ENCODE measurements at places on chromosomes 4 and X. TPM values are rescaled to one million over a fixed set of nuclear protein-coding genes. Genes with fewer than 3 reads are reported as not detected.

GRCh38 chr4:19348746-19349145 lies 903.0 kb upstream of the SLIT2 start:
- DNase-seq: no peak

DNA sequence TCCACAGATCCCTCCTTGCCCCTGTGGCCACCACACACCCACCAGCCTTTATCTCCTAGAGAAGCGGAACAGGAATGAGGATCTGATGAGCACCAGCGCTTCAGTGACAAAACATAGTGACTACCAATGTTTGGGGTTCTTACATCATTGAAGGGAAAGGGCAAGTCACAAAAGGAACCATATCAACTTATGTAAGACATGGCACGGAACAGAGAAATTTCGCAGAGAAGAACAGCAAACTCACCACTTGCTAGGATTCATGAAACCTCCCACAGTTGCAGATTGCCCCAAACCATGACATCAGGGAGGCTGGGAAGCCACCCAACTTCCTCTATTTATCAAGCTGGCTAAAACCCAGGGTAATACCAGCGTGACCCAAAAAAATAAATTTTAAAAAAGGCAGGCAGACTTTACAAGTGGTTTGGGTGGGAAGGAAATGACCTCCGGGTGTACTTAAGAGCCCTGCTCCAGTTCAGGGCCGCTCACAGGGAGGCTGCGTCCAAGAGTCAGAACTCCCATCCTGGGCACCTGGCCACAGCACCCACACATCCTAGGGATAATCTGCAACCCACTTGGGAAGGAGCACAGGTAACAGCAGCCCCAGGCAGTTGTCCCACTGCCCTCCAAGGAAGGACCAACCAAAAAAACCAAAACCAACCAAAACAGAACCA lies 36.0 kb downstream of the ADGRG2 start:
- DNase-seq: no peak

GRCh38 chrX:40434947-40435346 lies 145.8 kb upstream of the ATP6AP2 start:
- DNase-seq: no peak

DNA sequence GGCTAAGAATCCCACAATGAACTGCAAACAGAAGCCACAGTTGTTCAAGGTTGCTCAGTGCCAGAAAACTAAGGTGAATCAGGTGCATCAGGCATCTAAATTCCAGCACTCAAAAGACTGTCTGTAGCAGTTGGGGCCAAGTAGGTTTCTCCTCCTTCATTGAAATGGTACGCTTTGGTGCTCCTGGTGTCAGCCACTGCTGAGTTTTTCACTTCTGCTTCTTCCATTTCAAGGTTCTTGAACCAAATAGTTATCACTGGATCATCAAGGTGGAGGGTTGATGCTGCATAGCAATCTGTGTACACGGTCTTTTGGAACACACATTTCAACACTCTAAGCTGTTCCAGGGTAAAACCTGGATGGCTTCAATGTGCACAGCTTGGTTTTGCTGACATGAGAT lies 74.4 kb downstream of the TMA16 start:
- DNase-seq: no peak

The MAGEE2 gene
- total RNA-seq: not detected

GRCh38 chr4:15317246-15317645 lies 110.6 kb upstream of the C1QTNF7 start:
- no peak for DNase-seq

The ATP5ME gene
- 92.6 TPM for total RNA-seq

The ADH4 gene
- total RNA-seq: 0.34 TPM

GRCh38 chrX:150446151-150446550 lies 83.0 kb downstream of the MAMLD1 start:
- DNase-seq: no peak

- no peak for DNase-seq
Measured at GRCh38 chr4:41957634-41958033, 22.4 kb downstream of the TMEM33 start.

The MAGEA2B gene
- total RNA-seq: not detected

DNA sequence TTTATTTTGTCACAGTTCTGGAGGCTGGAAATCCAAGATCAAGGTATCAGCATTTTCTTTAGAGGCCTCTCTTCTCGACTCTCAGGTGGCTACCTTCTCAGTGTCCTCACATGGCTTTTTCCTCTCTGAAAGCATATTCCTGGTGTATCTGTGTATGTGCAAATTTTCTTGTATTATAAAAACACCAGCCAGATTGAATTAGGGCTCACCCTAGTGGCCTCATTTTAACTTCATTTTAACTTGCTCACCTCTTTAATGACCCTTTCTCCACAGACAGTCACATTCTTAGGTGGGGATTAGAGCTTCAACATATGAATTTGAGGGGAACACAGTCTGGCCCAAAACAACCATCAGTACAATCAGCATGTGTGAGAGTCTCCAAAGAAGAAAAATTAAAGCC lies 542.4 kb upstream of the FAM241A start:
- no peak for DNase-seq

DNA sequence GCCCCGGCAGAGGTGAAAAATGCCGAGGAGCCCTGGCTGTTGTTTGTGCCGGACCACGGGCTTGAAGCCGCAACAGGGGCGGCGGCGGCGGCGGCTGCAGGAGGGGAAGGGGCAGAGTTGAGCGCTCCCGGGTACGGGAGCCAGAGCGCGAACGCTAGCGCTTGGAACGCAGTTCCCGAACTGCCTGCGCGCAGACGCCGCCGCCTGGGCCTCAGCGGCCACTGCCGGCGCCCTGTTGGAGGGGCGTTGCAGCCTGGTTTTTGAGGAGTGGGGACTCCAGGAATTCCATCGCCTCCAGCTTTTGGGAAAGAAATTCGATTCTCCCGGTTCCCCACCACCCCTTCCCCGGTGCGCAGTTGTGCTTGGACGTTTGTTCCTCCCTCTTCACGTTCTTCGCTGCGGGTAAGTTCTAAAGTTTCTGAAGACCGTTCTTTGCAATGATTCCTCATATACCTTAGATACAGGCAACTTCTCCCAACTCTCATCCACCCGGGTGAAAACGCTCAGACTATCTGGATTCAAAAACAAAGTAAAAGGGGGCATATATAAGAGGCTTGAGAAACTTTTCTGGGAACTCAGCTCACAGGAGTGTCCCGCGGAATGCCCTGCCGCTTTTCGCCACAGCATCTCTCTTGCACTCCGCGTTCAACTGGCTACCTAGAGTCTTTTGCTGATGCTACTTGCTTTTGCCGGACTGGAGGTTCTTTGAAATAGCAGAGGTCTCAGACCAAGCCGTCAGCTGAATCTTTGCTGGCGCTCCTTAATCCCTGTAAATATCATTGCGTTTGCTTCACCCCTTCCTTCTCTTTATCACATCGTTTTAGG lies 1.0 kb downstream of the FAT4 start:
- peak; percentile 79 for DNase-seq

The PABPC1L2A gene
- not detected for total RNA-seq

GRCh38 chrX:41384051-41384705 lies 50.2 kb downstream of the DDX3X start:
- DNase-seq: peak; percentile 88

DNA sequence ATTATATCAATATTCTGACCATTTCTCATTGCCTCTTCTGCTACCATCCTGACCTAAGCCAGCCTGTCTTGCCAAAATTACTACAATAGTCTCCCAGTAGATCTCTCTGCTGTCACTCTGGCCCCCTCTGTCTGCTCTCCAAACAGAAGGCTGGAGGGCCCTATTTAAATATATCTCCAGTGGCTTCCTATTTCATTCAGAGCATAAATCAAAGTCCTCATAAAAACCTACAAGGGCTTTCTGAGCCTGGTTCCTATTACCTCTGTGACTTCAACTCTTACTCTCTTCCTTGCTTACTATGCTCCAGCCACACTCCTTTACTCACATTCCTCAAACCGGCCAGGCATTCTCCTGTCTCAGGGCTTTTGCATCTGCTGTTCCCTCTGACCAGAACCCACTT lies 19.0 kb downstream of the IGSF1 start:
- DNase-seq: no peak

The GSTCD gene
- 9.7 TPM for total RNA-seq

DNA sequence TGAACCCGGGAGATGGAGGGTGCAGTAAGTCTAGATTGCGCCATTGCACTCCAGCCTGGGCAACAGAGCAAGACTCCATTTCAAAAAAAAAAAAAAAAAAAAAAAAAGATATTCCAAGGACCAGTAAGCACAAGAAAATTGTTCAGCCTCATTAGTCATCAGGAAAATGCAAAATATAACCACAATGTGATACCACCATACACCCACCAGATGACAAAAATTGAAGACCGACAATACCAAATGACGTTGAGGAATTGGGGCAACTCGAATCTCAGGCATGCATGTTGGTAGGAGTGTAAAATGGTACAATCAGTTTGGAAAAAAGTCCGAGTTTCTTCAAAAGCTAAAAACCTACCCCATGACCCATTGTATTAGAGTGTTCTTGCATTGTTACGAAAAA lies 130.2 kb upstream of the FAM9B start:
- no peak for DNase-seq

- no peak for DNase-seq
Measured at GRCh38 chrX:155819966-155820491, 61.1 kb upstream of the VAMP7 start.

DNA sequence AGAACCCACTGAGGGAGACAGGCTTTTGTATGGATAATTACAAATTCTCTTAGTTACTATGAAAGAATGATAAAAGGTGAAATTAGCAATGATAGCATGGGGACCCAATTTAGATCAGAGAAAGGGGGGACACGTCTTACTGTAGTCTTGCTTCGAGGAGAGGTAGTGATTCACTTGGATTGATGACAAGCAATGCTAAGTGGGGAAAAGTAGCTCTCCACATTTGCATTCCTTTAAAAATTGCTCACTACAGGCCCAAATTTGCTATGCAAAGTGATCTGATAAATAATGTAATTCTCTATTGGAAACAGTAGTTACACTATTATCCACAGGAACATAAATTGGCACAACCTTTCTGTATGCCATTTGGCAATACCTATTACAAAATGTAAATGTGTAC lies 42.5 kb upstream of the MAP3K15 start:
- DNase-seq: no peak

- peak; percentile 66 for DNase-seq
Measured at GRCh38 chr4:6128221-6128850, 72.0 kb downstream of the JAKMIP1 start.

- DNase-seq: no peak
Measured at GRCh38 chr4:40719008-40719623, 30.6 kb upstream of the NSUN7 start.

The GIMD1 gene
- total RNA-seq: not detected

GRCh38 chrX:20857746-20858145 lies 516.5 kb upstream of the CNKSR2 start:
- no peak for DNase-seq

The PJA1 gene
- total RNA-seq: 17.4 TPM

DNA sequence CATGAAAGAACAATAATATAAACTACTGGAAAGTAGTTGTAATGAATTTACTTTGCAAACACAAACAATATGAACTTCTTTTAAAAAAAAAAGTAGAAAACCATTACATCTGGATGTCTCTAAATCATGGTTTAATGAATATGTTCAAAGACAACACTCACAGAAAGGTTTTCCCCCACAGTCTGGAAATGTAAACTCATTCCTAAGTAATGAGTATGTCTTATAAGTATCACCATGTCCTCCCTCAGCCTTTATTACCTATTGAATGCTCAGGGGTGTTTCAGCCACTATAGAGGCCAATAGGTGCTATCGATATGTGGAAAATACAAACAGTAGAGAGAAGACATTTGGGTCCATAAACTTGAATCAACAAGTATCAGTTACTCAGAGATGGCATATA lies 186.7 kb downstream of the PALLD start:
- DNase-seq: no peak

GRCh38 chr4:79502081-79502480 lies 94.1 kb upstream of the GK2 start:
- DNase-seq: no peak

- DNase-seq: peak; percentile 57
Measured at GRCh38 chr4:1377606-1378261, 28.5 kb downstream of the NKX1-1 start.

DNA sequence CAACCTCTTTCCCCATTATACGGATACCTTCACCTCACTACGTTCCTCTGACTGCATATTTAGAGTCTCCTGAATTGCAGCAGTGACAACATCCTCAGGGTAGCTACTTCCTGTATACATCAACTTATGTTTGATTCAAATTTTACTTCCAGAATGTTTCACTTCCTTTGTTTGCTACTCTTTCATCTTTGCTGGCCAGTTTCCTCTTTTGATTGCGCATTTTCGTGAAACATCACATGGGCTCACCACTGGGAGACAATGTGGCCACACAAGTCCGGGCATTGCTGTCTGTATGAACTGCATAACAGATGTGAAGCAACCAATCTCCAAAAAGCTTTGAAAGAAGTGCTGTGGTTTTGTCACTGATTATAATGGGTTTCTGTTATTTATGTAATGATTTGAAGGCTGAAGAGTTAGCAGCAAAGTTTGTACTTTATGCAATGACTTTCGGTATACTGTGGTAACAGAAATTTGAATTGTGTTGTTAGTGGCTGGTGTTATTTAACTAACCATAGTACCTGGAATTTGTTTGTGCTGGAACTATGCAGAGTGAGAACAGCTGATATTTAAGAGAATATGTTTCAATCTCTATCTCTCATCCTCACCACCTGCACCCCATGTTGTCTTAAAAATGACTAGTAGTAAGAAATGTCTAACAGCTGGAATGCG lies 7.4 kb downstream of the SNCA start:
- no peak for DNase-seq

- DNase-seq: no peak
Measured at GRCh38 chr4:117900832-117901231, 133.5 kb upstream of the NDST3 start.

DNA sequence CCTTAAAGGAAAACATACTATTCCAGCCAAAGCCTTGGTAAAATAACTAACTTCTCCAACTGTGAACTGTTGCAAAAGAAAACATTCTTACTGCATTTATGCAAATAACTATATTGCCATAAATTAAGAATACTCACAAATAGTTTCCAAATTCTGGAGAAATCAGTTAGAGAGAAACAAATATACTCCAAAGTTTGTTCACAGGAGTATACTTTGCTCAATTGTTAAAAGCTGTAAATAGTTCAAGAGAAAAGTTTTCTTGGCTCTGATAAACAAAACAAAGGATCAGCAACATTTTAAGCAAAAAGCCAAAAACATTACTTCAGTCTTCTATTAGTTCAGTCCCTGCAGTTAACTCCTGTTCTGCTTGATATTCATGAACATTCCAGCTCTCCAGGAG lies 83.0 kb downstream of the EIF4E start:
- no peak for DNase-seq

GRCh38 chrX:144946666-144947065 lies 300.6 kb upstream of the SPANXN1 start:
- no peak for DNase-seq

The GK gene
- 43.0 TPM for total RNA-seq

The PPP1R3F gene
- 8.3 TPM for total RNA-seq

DNA sequence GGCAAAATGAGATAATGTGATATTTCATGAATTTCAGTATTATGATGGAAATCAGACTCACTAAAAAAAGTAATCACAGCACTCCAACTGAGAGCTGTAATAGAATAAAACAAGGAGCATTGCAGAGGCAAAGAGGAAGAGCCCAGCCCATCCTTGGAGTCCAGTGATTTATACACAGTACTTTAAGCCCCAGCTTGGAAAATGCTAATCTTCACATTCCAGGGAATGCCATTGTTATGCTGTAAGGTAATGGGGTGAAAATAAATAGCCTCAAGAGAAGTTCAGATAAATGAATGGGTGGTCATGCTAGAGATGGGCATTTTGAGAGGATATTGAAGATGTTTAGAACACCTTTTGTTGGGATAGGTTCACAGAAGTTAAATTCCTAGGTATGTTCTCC lies 190.3 kb upstream of the TAPT1 start:
- DNase-seq: no peak

Data from spleen (tissue), 13 donors.